ENCODE measurements at places on chromosomes 7 and 10.

DNA sequence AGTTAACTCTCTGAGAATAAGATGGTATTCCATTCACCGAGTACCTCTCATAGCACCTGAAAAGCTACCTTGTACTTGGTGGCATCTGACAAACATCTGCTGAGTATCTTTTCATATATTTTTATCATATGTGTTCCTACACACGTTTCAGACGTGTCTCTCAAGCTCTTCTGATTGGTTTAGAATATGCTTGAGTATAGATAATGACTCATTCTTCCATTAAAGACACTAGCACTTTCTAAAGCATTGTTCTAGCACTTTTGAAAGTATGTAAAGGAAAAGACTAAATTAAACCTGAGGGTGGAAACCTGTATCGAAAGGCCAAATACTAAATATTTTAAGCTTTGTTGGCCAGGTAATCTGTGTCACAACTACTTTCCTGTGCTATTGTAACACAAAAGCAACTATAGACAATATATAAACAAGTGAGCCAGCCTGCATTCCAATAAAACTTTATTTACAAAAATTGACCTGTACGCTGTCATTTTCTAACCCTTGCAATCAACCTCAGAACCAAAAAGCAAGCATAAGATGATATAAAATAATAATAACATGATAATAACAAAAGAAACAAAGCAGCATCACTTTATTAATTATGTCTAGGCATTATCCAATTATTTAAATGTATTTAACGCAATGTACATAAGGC is 95.3 kb downstream of the DGKI start:
- DNase-seq, result no peak

DNA sequence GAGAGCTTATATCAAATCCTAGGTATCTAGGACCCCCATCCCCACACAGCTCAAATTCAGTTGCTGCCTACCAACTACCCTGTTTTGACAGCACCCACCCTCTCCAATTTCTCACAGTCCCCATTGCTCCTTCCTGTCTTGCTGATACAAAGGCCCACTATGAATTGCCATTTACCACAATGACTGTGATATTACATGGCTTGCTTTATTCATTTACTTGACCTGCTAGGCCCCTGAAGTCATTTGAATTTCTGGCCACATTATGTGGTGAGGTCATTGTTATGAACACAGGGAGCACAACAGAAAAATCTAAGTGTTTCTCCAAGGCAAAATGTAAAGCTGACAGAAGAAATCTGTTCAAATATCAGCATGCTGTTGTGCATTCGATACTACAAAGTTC is 101.4 kb downstream of the PPP1R17 start:
- no peak for DNase-seq

GRCh38 chr7:158650821-158651225 is 53.8 kb downstream of the NCAPG2 start:
- no peak for DNase-seq

DNA sequence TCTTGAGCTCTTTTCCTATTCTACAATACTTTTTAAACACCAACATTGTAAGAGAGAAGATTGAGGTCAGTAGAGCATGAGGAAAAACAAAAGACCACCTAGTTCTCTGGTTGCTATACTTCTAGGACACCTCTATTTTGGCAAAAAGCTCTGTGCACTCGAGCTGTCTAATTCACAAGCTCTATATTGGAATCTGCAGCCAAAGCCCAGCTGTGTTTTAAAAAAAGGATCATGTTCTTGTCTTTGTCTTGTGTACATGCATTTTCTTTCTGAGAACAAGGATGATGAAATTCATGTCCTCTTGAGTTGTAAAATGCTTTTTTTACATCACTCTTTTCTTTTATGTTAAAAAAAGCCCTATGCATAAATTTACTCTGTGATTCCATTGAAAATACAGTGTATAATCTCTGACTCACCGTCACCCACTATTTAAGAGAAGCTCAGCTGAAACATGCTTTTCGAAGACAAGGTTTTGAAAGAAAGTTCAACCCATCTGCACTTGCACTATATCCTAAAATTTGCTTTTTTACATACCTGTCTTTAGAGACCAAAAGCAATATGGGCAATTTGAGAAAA is 215.5 kb upstream of the VSTM2A start:
- DNase-seq, result no peak

- no peak for DNase-seq
Measured at GRCh38 chr10:102300278-102300843, 55.0 kb downstream of the GBF1 start.

DNA sequence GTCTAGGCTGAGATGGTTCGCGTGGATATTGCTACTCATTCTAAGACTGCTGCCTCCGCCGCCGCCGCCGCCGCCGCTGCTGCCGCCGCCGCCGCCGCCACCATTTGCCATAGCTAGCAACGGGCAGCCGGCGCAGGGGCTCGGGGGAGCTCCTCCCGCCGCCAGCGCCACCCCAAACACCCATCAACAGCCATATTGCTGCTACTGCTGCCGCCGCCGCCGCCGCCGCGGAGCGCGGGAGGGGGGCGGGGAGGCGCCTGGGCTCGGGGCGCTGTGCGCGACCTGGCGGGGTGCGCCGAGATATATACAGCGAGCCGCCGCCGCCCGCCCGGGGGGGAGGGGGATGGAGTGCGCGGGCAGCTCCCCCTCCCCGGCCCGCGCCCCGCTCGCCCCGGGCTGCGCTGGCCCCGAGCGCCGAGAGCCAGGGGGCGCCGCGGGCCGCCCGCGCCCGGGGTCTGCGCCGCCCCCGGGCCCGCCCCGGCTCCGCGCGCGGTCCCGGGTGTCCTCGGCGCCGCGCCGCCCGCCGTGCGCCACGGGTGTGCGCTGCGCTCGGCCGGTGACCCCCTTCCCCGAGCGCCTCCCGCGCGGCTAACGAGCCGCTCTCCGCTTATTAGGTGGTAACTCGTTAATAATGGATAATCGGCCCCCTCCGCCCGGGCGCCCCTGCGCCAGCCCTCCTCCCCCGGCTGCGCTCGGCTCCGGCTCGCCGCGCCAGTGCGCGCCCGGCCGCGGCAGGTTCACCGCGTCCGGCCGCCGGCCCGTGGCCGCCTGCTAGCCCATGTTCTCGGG is at the start of gene KCNMA1:
Gene KCNMA1, minus strand, starts transcription at position 277 of the 789 bp plus-strand sequence.
- no peak for DNase-seq

DNA sequence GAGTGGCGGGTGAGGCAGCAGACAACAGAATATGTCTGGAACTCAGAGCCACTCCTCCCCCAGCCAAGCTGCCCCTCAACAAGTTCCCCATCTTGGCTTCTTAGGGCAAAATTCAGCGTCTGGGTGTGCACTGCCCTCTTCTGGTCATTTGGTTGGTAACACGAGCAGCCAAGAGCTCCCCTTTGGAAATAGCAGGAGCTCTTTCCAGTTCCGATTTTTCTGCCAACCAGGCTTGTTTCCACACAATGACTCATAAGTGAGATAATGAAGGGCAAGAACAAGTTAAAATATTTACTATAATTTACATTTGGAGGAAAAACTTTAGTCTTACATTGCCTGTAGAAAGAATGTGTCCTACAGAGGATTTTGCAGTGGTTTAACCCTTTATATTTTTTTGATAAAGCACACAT is 70.5 kb downstream of the ADCYAP1R1 start:
- DNase-seq, result peak; percentile 37

DNA sequence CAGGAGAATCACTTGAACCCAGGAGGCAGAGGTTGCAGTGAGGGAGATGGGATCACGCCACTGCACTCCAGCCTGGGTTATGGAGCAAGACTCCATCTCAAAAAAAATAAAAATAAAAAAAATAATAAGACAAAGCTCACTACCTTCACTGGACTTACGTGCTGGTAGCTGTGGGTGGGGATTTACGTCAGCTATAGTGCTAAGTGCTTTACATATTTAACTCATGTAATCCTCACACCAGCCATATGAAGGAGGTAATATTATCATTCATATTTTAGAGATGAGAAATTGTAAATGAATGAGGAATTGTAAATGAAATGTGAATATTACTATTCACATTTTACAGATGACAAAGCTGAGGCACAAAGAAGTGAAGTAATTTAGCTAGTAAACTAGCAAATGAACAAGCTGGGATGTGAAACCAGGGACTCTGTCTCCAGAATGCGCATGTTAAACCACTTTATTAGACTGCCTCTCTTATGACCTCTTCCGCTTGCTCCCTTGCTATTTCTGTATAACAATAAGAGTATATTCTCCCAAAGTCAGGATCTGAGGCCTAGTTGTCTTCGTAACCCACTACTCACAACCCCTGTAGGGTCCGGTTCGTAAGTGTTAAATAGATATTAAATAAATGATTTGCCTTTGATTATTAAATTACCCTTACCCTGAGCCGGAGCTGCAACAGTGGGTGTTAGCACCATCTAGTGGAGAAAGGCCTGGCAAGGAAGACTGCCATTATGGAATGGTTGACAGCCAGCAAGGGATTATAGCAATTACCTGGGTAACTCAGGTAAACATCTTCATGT is 70.2 kb downstream of the HTR7 start:
- peak; percentile 8 for DNase-seq

- DNase-seq, result no peak
Measured at GRCh38 chr7:44538093-44538797, 2.9 kb downstream of the NPC1L1 start.

DNA sequence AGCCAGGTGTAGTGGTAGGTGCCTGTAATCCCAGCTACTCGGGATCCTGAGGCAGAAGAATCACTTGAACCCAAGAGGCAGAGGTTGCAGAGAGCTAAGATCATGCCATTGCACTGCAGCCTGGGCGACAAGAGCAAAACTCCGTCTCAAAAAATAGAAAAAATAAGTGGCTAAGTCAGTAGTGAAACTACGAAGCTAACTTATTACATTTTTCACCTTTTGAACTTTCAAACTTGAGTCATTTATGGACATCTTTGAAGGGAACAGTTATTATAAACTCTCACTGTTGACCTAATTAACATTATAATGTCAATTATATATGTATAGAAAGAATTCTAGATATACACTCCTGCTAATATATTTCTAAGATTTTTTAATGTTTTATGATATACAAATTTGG is 541.5 kb upstream of the C7orf33 start:
- DNase-seq, result no peak

DNA sequence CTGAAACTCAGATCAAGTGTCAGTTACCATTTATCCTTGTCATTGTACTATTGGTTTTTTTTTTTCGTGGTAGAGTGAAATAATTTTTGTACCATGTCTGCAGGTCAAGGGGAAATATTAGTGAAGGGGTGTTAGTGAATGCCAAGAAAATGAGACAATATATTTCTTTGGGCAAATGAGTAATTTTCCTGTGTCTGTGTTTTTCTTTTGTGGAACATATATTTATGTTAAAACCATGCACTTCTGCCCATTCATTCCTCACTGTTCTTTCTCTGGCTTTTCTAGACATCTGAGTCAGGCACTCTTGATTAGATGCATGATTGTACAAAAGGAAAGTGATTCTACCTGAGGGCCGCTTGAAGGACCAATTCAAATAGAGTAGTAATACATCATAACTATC is 161.6 kb downstream of the BICC1 start:
- no peak for DNase-seq

DNA sequence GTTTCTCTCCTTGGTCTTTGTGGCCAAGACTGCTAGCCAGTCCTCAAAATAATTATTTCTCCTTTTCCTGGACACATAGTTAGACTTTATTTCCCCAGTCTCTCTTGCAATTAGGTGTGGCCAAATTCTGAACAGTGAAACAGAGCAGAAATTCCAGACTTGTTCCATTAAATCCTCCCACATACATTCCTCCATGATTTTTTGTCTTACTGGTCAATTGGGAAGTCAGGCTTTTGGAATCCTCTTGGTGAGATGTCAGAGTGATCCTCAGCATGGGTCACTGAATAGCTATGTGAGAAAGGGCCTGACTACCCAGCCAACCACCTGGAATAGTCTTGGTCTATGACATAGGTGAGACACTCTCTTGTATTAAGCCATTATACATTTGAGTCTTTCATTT is 164.2 kb downstream of the DGKI start:
- no peak for DNase-seq

GRCh38 chr7:73970801-73971229 is 57.2 kb upstream of the ELN start:
- no peak for DNase-seq

DNA sequence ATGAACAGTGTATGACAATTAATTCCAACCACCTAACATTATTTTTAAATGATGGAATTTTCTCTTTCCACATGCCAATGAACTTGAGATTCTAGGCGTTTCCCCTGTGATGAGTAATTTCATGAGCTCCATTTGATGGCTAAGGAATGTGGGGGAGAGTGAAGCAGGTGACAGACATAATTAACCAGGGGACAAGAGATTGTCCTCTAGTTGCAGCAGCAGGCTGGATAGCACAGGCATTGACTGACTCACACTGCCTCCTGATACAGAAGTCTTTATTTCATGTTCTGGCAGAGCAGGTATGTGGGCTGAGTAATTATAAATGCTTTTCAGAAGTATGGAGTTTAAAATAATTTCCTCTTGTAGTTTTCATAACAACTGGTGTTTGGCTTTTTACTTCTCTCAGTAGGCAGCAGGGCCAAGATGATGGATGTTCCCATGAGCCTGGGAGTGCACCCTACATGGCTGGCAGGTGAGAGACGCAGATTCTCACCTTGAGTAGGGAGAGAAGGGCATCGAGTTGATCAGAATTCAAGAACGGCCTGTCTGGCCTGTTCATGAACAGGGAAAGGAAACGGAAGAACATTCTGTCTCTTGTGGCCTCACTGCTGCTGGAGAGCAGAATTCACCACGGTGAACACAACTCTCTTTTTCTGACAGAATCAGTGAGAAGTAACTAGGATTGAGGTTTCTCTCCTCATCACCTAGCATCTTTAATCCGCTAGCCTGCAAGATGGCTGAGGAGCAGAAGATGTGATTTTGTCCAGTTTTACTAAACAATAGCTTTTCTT is 118.8 kb downstream of the AOAH start:
- DNase-seq, result no peak

DNA sequence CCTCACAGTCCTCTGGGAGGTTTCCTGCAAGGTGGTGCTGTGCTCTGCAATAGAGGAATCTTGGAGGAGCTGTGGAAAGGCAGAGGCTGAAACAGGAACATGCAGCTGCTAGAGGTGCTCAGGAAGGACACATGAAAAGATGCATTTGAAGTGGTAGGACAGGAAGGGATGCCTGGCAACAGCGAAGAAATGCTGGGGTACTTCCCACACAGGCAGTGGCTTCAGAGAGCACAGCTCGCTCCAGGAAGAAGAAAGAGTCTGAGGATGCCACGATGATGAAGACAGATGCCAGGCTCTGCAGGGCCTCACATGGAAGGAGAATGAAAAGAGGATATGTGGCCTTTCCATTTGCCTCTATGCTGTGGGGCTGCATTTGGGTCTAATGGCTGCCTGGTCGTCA is 77.0 kb upstream of the TMEM72 start:
- no peak for DNase-seq

DNA sequence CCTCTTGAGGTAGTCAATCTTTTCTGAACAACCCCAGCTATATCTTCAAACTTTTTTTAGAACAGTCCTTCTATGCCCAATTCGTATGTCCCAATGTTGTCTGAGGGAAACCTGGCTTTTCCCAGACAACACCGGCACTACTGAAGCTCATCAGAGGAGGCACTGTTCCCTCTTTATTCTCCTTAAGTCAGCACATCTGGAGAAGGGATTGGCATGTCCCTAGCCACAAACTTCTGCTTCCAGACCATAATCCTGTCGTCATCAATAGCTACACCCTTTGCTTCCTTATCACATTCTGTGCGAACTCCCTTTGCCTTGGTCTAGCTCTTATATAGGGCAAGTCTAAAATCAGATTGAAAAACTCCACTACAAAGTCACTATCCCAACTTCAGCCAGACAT is 22.9 kb downstream of the PON3 start:
- DNase-seq, result no peak

GRCh38 chr7:115410434-115410820 is 488.5 kb downstream of the MDFIC start:
- peak; percentile 58 for DNase-seq

Data from CD14-positive monocyte (primary cell).